ENCODE measurements at places on chromosomes 7 and 10. TPM values are rescaled to one million over a fixed set of nuclear protein-coding genes. Genes with fewer than 3 reads are reported as not detected.
A peak's percentile ranks its signal among the peaks of the same experiment; 100 is the strongest.

Gene TMEM176A
- total RNA-seq = 20.4 TPM

DNA sequence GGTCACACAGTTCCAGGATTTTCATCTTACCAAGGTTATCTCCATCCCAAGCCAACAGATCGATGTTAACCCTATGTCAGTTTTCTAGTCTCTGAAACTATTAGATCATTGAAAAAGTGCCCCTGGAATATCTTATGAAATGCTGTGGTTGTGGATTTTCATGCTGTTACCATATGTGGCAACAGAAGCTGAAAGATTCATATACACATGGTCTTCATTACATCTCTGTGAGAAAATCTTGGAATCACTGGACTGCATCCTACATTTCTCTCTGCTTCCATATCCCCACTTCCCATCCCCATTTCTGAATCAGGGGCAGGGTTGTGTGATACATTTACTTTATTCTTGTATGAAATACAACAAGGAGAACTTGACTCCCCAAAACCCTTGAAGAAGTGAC is 146.1 kb downstream of the SLC16A9 start:
- DNase-seq = no peak

- DNase-seq = peak; percentile 43
Measured at GRCh38 chr7:1459920-1460820, 900 bp upstream of the MICALL2 start.

GRCh38 chr10:103784089-103784488 is 71.3 kb downstream of the SH3PXD2A start:
- DNase-seq = no peak

DNA sequence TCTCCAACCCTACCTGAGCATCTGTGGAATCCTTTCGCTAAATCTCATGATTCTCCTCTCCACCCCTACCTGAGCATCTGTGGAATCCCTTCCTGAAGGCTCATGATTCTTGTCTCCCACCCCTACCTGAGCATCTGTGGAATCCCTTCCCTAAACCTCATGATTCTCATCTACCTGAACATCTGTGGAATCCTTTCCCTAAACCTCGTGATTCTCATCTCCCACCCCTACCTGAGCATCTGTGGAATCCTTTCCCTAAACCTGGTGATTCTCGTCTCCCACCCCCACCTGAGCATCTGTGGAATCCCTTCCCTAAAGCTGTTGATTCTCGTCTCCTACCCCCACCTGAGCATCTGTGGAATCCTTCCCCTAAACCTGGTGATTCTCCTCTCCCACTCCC is 342.0 kb downstream of the SDK1 start:
- no peak for DNase-seq

- no peak for DNase-seq
Measured at GRCh38 chr7:94676431-94676830, 20.5 kb upstream of the SGCE start.

Gene CFAP70
- total RNA-seq = 1.8 TPM

- no peak for DNase-seq
Measured at GRCh38 chr7:148374396-148375259, 215.9 kb upstream of the C7orf33 start.

Gene STEAP1B
- total RNA-seq = not detected

DNA sequence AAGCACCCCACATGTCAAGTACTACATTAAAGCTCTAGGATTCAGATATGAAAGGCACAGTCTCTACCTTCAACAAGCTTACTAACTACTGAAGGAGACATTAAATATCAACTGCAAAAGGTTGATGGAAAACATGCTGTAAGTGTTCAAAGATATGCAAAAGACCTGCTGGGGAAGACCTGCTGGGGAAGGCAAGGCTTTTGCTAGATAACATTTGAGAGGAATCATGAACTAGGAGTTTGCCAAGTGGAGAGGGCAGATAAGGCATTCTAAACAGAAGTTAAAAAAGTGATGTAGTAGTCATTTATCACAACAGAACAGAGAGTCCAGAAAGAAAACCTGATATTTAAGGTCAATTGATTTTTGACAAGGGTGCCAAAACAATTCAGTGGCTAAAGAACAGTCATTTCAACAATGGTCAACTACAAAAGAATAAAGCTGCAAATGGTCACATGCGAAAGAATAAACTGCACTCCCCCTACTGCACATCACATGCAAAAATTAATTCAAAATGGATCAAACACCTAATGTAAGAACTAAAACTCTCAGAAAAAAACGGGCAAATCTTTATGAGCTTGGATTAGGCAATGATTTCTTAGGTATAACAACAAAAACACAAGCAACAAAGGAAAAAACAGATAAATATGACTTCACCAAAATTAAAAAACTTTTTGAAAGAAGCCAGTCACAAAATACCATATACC is 23.0 kb upstream of the MSS51 start:
- DNase-seq = no peak

DNA sequence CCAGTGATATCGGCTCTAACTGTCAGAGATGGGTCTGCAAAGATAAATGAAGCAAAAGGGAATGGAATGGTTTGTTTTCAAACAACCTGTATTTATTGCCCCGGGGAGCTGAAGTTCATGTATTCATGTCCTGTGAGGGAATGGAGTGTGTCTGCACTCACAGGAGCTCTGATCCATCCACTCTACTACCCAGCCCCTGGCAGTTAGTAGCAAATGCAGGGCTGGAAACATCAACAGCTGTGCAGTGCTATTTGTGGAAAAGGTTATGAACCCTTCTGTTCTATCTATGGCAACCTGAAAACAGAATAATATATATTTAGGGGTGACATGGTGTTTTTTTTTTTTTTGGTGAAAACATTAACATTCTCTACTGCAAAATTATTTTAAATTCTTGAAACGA is 9.8 kb downstream of the AGR2 start:
- no peak for DNase-seq

- no peak for DNase-seq
Measured at GRCh38 chr7:105216786-105217185, 171.9 kb downstream of the SRPK2 start.

Gene PSTK
- total RNA-seq = 1.2 TPM

Gene TMEM140
- total RNA-seq = 18.4 TPM
